ENCODE measurements at places on chromosomes 16 and 17.
A peak's percentile ranks its signal among the peaks of the same experiment; 100 is the strongest.

DNA sequence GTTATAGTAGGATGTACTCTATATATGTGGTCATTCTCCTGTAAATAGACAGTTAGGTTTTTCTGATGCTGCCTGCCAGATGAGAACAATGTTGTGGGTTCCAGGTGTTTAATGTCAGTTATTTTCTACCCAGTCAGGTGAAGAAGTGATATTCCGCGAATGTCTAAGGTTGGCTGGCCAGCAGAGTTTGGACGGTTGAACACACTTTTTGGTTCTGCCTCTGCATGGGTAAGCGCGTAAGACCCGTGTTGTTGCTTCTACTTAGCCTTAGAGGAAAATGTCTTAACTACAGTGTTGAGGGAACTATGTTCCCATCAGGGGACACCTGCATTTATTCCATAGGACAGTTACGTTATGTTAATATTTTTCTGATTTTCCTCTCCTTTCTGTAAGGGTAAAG is 162.6 kb downstream of the MAP2K6 start:
- no peak for DNase-seq

DNA sequence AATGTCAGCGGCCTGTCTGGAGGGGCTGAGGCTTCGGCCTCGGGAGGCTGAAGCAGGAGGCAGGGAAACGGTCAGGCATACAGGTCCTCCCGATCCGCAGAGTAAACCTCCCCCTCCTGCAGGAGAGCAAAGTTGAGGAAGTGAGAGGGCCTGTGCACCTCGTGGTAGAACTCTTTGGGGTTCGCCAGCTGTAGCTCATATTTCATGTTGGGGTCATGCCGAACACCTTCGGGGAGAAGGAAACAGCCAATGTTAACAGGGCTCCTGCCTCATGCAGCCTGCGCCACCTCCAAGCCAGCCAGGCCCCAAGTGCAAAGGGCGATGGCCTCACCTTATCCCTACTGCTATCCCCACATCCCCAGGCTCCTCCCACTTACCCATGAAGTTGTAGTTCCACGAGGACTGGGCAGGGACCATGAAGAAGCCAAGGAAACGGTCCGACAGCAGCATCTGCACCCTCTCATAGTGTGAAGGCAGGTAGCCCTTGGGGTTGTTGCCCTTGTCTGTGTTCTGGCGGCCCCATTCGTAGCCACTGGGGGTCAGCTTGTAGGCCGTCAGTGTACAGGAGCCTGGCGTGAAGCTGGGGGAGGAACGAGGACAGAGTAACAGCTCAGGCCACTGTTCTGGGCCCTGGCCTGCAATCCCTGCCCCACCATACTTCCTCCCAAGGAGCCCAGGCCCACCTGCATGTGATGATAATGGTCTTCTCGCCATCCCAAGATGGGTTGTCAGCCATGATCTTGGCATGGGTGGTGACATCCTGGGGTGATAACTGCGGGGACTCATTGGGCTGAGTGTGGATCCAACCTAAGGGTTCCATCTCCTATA is 1.3 kb upstream of the RILP start:
- DNase-seq = no peak

- DNase-seq = no peak
Measured at GRCh38 chr17:2211661-2212399, 91.8 kb downstream of the SMG6 start.

GRCh38 chr16:14133907-14134306 is 62.8 kb downstream of the MRTFB start:
- no peak for DNase-seq

GRCh38 chr17:17758941-17759563 is 77.7 kb downstream of the SREBF1 start:
- no peak for DNase-seq

DNA sequence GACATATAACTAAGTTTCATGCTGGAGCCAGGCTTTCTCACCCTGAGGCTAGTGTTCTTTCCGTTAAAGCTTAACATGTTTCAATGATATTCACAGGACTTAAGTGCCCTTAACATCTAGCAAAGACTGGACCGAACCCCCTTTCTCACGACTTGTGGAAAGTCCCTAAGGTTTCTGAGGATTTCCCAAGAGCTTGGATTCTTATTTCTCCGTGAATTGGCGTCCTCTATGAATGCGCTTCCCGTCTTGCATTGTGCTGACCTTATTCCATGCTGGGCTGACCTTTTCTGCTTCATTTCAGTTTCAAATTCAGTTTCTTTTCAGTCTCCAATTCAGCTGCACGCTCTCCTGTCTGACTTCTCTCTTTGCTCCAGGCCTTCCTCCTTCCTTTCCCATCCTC is 206.4 kb downstream of the HS3ST3A1 start:
- no peak for DNase-seq

- no peak for DNase-seq
Measured at GRCh38 chr17:17892731-17893130, 55.9 kb upstream of the SREBF1 start.

DNA sequence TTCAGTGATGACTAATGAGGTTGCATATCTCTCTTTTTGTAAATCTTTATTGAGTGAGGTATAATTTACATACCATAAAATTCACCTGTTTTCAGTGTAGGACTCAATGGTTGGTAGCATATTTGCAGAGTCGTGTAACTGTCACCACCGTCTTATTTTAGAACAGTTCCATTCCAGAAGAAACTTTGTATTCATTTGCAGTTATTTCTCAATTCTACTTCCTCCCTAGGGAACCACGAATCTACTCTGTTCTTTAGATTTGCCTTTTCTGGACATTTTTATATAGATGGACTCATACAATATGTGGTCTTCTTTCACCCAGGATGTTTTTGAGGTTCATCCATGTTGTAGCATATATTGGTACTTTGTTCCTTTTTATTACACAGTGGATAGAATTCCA is 3.7 kb downstream of the FTO start:
- no peak for DNase-seq

DNA sequence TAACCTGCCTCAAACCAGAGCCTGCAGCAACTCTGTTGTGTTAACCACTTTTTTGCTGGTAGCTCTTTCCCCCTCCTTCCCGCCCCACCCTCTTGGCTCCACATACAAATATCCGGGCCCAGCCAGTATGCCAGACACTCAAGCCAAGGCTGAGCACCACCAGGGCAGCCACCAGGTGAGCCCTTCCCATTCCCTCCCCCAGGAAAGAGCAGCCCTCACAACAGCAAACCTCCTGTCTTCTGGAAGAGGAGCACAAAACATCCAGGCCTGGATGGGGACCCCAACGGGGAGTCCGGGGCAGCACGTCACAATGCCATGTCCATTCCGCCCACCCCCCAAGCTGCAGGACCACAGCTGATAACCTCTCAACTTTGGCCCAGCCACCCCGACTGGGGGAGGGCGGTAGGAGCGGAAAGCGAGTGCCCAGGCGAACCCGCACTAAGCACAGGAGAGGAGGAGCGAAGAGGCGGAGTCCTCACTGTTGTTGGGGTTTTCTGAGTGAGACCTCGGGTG is 757 bp downstream of the ORMDL3 start:
- no peak for DNase-seq

DNA sequence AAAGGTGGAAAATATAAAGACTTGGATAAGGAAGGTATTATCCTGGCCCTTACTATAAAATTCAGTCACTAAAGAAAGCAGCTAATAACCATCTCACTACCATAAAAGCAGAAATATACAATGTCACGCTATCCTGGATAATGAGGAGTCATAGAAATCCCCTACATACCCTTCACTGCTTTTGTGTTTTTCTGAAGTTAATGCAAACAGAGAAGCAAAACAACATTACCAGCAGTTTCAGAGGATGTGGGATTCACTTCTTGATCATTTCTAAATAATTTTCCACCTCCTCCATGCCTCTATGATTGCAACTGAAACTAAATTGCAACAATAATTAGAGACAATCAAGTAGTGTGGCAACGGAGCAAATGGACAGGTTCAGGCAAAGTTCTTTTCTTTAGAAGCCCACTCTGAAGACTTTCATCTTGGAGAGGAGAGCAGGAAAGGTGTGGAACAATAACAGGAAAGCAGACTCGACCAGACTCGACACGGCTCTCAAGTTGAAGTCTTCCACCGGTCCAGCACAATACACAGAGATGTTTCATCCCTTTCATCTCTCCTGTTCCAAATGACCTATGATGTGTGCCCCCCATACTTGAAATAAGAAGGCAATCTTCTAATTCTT is 10.2 kb downstream of the CYTH1 start:
- DNase-seq = peak; percentile 84

DNA sequence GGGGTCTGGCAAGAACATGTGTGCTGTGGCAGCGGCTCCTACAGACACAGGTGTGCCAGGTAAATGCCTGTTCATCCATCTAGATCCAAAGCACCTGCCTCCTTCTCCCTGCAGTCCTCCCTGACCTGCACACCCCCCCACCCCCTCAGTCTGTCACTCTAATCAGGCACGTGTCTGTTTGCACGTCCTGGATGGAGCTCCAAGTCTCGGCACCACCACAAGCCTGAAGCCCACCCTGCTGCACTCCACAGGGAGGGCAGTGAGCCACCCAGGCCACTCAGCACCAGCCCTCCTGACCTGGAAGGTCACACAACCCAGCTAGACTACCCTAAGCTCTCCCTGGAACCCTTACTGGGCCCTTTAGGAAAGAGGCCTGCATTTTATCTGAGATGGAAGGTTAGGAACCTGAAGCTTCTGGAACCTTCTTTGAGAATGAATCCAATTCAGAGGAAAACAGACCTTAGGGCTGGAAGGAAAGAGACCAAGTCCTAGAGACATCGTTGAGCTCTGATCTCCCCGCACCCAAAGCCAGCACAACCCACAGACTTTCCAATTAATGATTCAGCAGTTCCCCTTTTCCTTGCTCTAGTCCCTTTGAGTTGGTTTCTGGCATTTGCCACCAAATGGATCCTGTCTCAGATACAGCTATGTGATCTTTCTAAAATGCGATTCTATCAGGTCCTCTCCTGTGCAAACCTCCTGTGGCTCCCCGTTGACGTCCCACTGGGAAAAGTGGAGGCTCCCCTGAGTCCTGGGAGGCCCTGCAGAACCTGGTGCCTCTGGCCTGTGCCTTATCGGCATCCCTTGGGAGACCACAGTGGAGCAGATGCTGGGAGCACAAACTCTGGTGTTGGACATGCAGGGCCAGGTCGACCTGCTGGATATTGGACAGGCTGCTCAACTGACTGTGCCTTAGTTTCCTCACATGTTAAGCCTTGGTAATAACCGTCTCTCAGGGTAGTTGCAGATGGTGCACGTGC is 67.9 kb downstream of the PRMT7 start:
- peak; percentile 31 for DNase-seq
